Naive thymus-derived CD8-positive, alpha-beta T cell (primary cell): ENCODE measurements at places on chromosomes 2 and 18. TPM values are rescaled to one million over a fixed set of nuclear protein-coding genes. Genes with fewer than 3 reads are reported as not detected.

SDC1 gene
- not detected for polyA plus RNA-seq

LTBP1 gene
- not detected for polyA plus RNA-seq

UPP2 gene
- not detected for polyA plus RNA-seq

SP5 gene
- polyA plus RNA-seq: not detected

RPIA gene
- polyA plus RNA-seq: 59.7 TPM

TDRD15 gene
- not detected for polyA plus RNA-seq

CYTIP gene
- polyA plus RNA-seq: 220 TPM

KIAA2012 gene
- polyA plus RNA-seq: not detected

SERPINB3 gene
- polyA plus RNA-seq: not detected

ERBB4 gene
- not detected for polyA plus RNA-seq

NETO1 gene
- polyA plus RNA-seq: not detected

SCTR gene
- polyA plus RNA-seq: not detected

EVX2 gene
- not detected for polyA plus RNA-seq

DSC3 gene
- not detected for polyA plus RNA-seq

PCARE gene
- not detected for polyA plus RNA-seq

INHBB gene
- not detected for polyA plus RNA-seq

SIX3 gene
- not detected for polyA plus RNA-seq

ARHGEF33 gene
- not detected for polyA plus RNA-seq

LIMS4 gene
- 0.91 TPM for polyA plus RNA-seq

ZFP36L2 gene
- 222 TPM for polyA plus RNA-seq

SMAD7 gene
- 4.8 TPM for polyA plus RNA-seq

AQP12A gene
- polyA plus RNA-seq: not detected
